ENCODE measurements at places on chromosomes 7 and 10. TPM values are rescaled to one million over a fixed set of nuclear protein-coding genes. Genes with fewer than 3 reads are reported as not detected.

The MYL7 gene
- total RNA-seq = not detected

The PRPS1L1 gene
- not detected for total RNA-seq

The SPDYE18 gene
- total RNA-seq = not detected

The GIMAP6 gene
- not detected for total RNA-seq

The IL15RA gene
- total RNA-seq = 3.0 TPM

The KCNMA1 gene
- total RNA-seq = 69.4 TPM

The SRI gene
- 126 TPM for total RNA-seq

The WNT2 gene
- total RNA-seq = not detected

The C10orf105 gene
- total RNA-seq = not detected

The ADAM8 gene
- 2.4 TPM for total RNA-seq

The TCTN3 gene
- total RNA-seq = 41.3 TPM

The SMKR1 gene
- 10.1 TPM for total RNA-seq

The PDK4 gene
- total RNA-seq = 10.3 TPM

The AIFM2 gene
- 34.9 TPM for total RNA-seq

The SLC18A2 gene
- 0.03 TPM for total RNA-seq

The ATOH7 gene
- total RNA-seq = 0.20 TPM

The TMEM196 gene
- not detected for total RNA-seq

The MPP7 gene
- total RNA-seq = 0.10 TPM

The PRSS1 gene
- not detected for total RNA-seq

The BTBD16 gene
- 1.7 TPM for total RNA-seq

The CTNNA3 gene
- total RNA-seq = not detected

The GIMAP1 gene
- total RNA-seq = not detected

The PTPRZ1 gene
- not detected for total RNA-seq

The SFR1 gene
- 18.5 TPM for total RNA-seq

The CYP2C19 gene
- total RNA-seq = not detected

The TAF3 gene
- 7.9 TPM for total RNA-seq

The PLEKHS1 gene
- 0.03 TPM for total RNA-seq

The ATRNL1 gene
- total RNA-seq = 0.14 TPM

The CYP17A1 gene
- not detected for total RNA-seq

The RBM20 gene
- total RNA-seq = 2.6 TPM

The FRMPD2 gene
- not detected for total RNA-seq

The MLXIPL gene
- total RNA-seq = 1.4 TPM

The PRKCQ gene
- total RNA-seq = 3.5 TPM

The SUN3 gene
- not detected for total RNA-seq

The TDRD1 gene
- not detected for total RNA-seq

The MYH16 gene
- total RNA-seq = 0.32 TPM

The SLC13A4 gene
- total RNA-seq = not detected

The SORCS1 gene
- total RNA-seq = not detected

The CYP3A7 gene
- not detected for total RNA-seq

The CLDN3 gene
- total RNA-seq = 2.8 TPM

The SPDYE5 gene
- total RNA-seq = not detected

The GPR22 gene
- not detected for total RNA-seq

The CPN1 gene
- total RNA-seq = 0.20 TPM

The POT1 gene
- 15.5 TPM for total RNA-seq

The MRLN gene
- total RNA-seq = not detected

The AGR2 gene
- 104 TPM for total RNA-seq

The FAM25C gene
- total RNA-seq = not detected

The GDF2 gene
- total RNA-seq = not detected

The CYP3A4 gene
- total RNA-seq = not detected
